ENCODE measurements at places on chromosomes 1 and 21.

DNA sequence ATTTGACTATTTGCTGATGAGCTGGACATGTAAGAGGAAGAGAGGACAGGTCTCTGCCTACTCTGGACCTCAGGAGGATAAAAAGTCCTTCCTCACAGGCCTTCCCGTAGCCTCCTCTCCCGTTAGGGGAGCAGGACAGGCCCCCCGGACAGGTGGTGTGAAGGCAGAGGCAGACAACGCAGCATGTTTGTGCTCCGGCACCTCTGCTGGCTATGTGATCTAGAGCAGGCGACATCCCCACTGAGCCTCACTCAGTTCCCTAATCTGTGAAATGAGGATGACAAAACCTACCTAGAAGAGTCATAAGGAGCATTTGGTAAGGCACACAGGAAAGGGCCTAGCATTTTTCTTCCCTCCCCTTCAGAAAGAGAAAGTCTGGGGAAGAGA lies 34.8 kb downstream of the KIAA1614 start:
- no peak for DNase-seq

DNA sequence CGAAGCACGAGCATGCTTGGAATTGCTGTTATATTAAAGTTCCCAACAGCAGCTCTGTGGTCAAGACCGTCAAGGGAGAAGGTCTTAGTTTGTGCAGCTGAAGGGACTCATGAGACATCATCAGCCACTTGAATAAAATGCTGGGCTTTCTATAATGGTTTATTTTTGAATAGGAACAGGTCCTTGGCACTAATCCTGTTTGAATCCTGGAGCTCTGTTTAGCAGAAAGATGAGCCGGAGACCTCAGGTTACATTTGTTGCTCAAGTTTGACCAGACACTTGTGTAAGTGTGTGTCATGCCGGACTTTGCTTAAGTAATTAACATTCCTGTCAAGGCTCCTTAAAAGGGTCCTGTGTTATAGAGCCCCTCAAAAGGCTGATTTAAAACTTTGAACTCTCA lies 186.5 kb downstream of the ROR1 start:
- DNase-seq = no peak

DNA sequence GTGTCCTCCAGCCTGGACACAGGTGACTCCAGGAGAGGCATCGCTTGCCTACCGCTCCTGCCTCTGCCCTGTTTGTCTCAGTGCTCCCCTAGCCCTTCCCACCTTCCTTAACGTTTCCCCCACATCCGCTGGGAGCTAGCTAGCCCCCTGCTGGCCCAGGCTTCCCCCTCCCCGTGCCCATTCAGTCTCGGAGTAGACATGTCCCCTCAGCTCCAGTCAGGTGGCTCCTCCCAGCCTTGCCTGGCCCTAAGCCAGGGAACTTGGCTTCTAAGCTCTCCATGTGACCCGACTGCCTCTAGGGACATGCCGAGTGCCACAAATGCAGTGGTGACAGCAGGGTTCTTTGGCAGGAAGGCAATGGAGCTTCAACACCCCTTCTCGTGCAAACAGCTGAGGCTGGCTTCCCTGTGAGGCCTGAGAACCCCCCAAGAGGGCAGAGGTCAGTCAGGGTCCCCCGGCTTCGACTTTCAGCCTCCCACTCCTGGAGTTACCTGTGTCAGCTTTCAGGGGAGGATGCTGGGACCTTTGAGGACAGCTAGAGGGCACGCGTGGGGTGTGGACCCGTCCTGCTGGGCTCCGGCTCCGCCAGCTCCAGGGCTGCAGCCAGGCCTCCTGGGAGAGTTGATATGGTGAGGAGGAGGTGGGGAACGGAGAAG lies 16.2 kb downstream of the DRAXIN start:
- DNase-seq = no peak

- DNase-seq = no peak
Observed at GRCh38 chr1:89545264-89546038, 20.8 kb downstream of the LRRC8B start.

DNA sequence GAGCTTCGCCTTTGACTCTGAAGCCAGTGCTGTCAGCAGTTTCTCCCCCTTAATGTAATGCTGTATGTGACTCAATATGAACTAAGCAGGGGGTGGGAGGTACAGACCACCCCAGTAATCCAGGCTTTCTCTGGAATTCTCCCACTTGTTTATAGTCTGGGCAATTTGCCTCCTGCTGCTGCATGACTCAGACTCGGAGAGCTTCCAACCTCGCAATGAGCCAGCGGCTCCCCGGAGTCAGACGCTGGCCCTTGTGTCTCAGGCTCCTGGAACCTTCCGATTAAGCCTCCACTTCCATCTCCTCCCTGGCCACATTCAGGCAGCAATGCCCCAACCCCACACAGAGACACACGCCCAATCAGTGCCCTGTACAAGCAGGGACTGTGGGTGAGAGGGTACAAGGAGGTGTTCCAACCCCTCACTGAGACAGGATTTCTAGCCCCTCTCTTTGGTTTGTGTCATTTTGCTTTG lies 471.7 kb upstream of the VAMP3 start:
- DNase-seq = no peak

DNA sequence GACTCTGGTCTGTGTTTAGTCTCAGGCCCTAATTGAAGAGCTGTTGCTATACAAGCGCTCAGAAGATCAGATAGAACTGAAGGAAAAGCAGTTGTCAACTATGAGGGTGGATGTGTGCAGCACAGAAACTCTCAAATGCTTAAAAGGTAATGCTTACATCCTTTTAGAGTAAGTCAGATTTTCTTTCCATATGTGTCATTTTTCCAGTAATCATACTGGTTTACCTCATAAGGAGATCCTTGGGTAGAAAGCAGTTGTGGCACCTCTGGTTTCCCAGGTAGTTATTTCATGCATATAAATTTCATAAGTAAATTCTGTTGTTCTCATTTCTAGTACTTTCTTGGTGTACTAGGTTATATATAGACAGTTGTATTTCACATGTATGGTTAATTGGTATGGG lies 43.0 kb upstream of the TARS2 start:
- DNase-seq = no peak

GRCh38 chr1:200223207-200223606 lies 186.6 kb downstream of the ZNF281 start:
- no peak for DNase-seq

- no peak for DNase-seq
Observed at GRCh38 chr1:39745016-39745670, 6.5 kb downstream of the PPIE start.

GRCh38 chr21:39661121-39661520 lies 48.4 kb downstream of the B3GALT5 start:
- no peak for DNase-seq

DNA sequence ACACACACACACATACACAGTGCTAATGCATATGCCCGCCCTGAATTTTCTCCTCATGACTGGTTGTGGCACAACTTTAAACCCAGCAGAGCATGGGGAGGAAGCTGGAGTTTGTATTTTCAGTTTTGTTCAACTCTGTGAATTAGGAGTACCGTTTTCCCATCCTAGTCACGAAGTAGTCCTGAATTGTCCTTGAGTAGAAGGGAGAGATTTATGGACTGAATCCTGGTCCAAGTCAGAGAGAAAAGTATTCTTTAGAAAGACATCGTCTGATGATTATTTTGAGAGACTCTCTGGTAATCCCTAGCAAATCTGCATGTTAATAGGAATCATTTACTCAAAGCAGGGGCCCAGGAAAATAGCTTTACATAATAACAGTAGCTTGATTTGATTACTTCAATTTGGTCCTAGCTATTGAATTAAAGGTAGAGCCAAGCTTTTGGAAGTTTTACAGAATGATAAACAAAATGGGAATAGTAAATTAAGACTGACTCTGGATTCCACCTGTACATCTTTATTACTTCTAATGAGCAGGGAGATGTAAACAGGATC lies 60.5 kb upstream of the OLIG2 start:
- DNase-seq = no peak

DNA sequence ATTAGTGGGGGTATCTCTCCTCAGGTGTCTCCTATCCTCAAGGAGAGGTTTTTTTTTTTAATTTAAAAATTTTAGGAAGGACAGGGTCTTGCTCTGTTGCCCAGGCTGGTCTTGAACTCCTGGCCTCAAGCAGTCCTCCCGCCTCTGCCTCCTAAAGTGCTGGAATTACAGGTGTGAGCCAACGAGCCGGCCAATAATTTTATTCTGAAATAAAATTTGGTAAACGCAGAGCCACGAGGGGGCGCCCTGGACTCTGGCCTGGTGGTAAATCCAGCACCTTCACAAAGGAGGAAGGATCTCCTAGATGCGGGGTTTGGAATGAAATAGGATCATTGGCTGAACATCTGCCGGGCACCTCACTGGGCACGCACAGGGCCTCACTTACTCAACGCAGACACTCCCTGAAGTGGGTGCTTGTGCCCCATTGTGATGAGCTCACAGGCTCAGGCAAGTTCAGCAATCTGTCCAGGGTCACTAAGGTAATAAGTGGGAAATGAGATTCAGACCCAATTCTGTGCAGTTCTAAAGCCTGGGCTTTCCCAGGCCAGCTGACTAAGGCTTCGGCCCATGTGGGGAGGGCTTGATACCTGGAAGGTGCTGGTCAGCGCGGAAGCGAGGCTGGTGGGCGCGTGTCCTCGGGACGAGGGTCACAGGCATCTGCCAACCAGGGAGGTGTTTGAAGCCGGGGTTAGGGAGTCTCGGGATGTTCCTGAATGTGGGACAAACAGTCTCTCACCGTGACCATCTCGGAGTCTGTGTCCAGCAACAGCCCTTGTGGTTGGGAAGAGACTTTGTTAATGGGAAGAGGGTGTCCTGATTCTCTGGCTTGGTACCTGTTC lies 32.7 kb upstream of the ETV3 start:
- no peak for DNase-seq

DNA sequence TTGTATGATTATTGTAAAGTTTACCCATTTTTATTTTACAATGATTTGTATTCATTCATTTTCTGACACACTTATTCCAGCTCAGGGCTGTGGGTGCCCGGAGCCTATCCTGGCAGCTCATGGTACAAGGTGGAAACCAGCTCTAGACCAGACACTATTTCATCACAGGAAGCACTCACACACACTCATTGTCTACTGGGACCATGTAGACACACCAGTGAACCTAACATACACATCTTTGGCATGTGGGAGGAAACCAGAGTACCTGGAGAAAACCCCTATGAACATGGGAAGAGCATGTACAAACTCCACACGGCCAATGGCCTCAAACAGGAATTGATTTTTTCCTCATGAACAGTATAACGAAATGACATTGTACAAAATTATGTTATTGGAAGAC lies 2.4 kb downstream of the DTL start:
- DNase-seq = no peak

DNA sequence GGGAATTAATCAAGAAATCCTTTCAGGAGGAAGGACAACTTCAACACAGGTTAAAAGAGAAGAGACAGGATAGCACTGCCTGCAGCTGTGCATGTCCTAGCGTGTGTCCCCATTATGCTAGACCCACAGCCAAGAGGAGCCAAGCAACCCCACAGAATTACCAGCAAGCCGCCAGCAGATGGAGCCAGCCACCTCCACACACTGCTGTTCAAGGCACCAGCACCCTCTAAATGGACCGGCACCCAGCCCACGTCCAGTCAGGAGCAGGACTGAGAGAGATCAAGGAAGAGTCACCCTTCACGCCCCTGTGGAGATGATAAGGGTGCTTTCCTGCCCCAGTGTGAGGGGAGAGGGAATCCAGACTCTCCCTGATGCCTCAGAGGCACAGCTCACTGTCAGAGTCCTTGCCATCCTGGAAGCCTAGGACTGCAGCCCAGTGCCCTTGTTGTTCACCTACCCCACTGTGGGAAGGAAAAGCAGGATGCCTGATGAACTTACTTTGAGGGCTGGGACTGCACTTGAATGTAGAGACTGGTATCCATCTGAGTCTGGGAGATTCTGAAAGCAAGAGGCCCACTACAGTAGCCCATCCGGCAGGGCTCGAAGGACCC lies 37.1 kb upstream of the CTTNBP2NL start:
- no peak for DNase-seq

GRCh38 chr1:100795646-100795985 lies 76.1 kb downstream of the VCAM1 start:
- no peak for DNase-seq

DNA sequence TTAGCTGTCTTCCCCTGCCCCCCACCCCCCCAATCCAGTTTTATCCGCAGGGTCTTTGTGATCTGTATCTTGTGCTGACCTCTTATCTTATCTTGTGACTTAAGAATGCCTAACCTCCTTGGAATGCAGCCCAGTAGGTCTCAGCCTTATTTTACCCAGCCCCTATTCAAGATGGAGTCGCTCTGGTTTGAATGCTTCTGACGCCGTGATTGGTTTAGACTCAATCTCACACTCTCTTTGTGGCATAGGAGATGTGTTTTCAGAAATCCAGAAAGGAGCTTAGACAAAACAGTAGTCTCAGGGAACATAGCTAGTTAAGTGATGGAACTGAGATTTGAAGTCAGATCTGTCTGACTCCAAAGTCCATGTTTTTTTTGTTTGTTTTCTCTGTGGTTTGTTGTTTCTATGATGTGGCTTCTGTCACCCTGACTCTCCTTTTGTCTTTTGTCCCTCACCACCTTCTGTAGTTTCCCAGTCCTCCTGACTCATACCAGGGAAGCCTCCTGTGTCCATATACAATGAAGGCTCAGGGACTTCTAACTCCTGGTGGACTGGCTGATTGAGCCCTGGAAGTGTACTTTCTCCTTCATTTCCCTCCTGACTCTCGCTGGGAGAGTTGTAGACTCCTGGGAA lies 18.1 kb upstream of the USP24 start:
- no peak for DNase-seq

DNA sequence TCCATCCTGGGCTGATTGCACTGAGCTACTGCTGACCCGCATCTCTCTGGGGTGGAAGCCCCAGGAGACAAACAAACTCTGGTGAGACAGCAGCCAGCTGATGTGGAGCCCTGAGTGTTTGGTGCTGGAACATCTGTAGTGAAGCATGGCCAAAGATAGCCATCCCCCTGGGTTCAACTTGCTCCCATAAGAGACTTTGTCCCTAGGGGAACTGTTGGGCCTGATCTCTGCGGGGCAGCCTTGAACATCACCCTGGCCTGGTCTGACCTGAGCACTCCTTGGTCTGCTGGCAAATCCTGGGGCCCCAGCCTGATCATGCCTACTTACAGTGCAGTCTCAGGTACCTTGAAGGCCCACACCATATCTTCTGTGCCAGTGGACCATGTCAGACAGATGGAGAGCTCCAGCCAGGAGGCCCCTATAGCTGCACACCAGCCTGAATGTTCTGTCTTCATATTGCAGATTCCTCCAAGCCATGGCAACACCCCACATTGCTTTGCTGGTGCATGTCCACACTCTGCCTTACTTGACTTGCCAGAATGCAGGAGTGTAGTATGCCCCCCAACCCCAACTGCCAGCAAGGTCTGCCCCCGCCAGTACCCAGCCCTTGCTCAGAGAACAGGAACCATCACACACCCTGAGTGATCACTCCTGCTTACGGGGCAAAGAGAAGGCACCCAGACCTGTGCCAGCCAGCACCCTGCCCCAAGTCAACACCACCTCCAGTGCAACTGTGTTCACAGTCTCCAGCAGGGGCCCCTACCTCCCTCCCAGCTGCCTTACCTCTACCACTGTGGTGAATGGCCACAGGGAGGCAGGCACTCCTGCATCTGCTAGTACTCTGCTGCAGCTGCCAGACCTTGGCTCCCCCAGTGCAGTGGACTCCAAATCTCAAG lies 690.5 kb upstream of the NR5A2 start:
- DNase-seq = no peak

GRCh38 chr1:159121526-159121925 lies 45.0 kb upstream of the AIM2 start:
- no peak for DNase-seq
